ENCODE measurements at places on chromosomes 16 and 17. TPM values are rescaled to one million over a fixed set of nuclear protein-coding genes. Genes with fewer than 3 reads are reported as not detected.

MSI2 gene
- polyA plus RNA-seq: 46.1 TPM

SMCR8 gene
- polyA plus RNA-seq: 17.9 TPM

SPATA32 gene
- polyA plus RNA-seq: 0.24 TPM

TNFRSF17 gene
- not detected for polyA plus RNA-seq

RTN4RL1 gene
- 0.45 TPM for polyA plus RNA-seq

HS3ST3A1 gene
- polyA plus RNA-seq: 0.27 TPM

SLX1B gene
- polyA plus RNA-seq: 61.3 TPM

CDRT15 gene
- polyA plus RNA-seq: 0.34 TPM

CLDN7 gene
- 250 TPM for polyA plus RNA-seq

COX6A2 gene
- polyA plus RNA-seq: 7.8 TPM

NPIPA8 gene
- polyA plus RNA-seq: 0.21 TPM

LRRC46 gene
- polyA plus RNA-seq: 1.5 TPM

NAGPA gene
- 19.3 TPM for polyA plus RNA-seq

FLYWCH1 gene
- 22.0 TPM for polyA plus RNA-seq

RASL10B gene
- 2.9 TPM for polyA plus RNA-seq

DNA sequence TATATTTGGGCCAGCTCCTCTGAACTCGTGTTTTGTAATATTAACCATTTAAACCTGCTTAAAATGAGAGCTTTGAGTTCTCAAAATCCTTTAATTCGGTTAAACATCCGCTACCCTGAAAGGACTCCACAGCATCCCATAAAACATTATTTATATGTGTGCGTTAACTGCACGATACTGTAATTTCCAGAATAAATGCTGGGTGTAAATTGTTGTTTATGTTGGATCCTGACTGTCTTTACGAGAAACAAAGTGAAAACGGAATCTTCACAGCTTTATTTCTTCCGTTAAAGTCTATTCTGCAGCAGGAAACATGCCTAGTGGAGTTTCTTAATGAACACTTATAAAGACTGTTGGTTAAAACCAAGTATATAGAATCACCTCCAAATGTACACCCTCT lies 143.4 kb downstream of the SNX11 start:
- no peak for DNase-seq

- DNase-seq: no peak
Observed at GRCh38 chr17:48013876-48014594, 23.6 kb downstream of the COPZ2 start.

DNA sequence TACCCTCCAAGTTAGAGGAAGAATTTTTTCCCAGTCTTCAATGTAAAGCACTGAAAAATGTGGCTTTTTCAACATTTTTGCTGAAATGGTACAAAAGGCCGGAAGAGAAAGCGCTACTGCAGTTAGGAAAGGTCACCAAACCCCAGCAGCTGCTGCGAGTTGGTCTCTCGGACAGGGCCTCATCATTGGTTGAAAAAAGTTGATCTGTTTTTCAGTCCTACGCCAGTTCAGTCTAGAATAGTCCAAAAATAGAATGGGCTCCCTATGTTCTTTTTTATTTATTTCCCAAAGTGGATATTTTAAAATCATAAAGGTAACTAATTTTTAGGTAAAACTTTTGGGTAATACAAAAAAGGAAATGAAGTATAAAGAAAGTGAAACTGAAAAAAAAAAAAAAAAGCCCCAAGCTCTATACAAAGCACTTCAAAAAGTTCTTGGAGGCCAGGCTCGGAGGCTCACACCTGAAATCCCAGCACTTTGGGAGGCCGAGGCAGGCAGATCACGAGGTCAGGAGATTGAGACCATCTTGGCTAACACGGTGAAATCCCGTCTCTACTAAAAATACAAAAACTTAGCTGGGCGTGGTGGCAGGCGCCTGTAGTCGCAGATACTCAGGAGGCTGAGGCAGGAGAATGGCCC lies 17.4 kb downstream of the ADAP2 start:
- no peak for DNase-seq

DNA sequence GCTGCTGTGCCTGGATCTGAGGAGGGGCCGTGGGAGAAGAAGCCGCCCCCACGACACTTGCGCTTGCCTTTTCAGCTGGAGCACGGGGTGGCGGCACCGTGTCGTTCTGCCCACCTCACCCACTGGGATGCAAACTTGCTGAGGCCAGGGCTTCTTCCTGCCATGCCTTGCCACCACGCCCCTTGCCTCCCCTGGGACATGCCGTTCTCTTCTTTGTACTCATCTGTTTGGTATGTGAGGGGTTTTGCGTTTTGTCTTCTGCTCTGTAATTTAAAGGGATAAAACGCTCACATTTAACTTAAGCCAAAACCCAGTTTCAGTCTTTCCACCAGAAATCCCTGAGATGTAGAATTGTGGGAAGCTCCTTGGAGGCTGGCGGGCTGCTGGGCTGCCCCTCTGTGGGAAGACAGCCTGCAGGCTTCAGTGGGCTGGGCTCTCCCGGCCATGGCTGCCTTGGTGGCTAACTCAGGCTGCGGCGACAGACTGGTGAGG lies 180.2 kb downstream of the RPTOR start:
- DNase-seq: no peak

DNA sequence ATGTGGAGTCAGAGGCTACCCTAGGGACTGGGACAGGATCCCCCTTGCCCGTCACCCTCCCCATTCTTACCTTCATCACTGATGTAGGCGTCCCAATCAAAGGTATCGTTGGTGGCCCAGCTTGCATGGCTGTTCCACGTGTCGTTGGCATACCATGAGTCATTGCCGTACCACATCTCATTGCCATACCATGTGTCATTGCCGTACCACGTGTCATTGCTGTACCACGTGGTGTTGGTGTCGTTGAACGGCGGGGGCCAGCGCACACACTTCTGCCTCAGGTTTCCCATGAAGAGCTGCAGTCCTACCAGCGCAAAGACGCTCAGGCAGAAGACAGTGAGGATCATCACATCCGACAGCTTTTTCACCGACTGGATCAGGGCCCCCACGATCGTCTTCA lies 4.8 kb downstream of the SCN4A start:
- DNase-seq: no peak

GRCh38 chr17:32126325-32126724 lies 16.0 kb upstream of the RHOT1 start:
- no peak for DNase-seq

- no peak for DNase-seq
Observed at GRCh38 chr16:80459331-80459777, 81.4 kb upstream of the DYNLRB2 start.

GRCh38 chr17:17950806-17951205 lies 21.4 kb downstream of the TOM1L2 start:
- no peak for DNase-seq

DNA sequence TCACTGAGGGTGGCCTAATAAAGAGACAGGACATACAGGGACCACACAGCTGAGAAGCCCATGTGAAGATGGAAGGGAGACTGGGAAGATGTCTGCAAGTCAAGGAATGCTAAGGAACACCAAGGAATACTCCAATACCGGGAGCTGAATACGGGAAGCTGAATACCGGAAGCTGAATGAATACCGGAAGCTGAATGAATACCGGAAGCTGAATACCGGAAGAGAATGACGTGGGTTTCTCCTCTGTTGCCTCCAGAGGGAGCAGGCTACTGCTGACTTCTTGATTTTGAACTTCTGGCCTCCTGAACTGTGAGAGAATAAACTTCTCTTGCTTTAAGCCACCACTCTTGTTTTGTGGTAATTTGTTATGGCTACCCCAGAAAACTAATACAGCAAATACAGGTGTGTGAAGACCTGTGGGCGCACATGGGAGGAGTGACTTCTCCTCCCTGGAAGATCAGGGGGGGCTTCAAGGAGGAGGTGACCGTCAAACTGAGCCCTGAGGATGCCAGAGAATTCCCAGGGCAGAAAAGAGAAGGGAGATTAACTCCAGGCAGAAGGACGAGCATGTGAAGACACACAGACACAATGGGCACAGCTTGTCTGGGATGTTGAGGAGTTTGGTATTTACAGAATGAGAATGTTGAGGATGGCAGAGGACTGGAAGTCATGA lies 259.9 kb downstream of the IRF8 start:
- no peak for DNase-seq

- DNase-seq: peak; percentile 85
Observed at GRCh38 chr16:1979271-1980029, 1.8 kb downstream of the NOXO1 start.

- no peak for DNase-seq
Observed at GRCh38 chr17:39108461-39109375, 42.7 kb downstream of the PLXDC1 start.

DNA sequence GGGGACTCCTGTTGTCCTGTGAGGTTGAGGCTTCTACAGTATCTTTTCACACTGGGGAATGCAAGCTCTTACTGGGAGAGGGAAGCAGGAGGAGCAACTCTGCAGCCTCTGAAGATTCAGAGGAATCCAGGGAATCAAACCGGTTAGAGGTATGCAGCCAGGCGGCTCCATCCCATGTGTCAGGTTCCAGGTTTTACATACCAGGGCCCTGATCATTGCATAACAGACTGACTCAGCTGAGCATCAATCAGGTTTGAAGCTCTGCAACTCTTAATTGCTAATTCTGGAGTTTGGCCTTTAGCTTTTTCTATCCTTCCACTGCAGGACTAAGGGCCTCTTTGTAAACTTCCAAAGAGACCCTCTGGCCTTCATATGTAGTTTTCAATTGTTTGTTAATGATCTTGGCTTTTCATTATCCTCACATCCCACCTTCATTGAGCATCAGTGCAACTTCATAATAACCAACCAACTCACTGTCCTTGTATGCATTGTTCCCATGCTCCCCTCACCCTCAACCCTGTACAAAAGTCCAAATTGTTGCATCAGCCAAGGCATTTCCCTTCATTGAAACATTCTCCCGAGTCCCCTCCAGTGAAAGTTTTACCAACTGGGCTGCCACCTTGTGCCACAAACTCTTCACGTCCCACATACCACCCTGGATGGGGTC lies 59.7 kb upstream of the DHX40 start:
- DNase-seq: no peak

- DNase-seq: no peak
Observed at GRCh38 chr16:6558126-6558525, 774.5 kb upstream of the RBFOX1 start.

DNA sequence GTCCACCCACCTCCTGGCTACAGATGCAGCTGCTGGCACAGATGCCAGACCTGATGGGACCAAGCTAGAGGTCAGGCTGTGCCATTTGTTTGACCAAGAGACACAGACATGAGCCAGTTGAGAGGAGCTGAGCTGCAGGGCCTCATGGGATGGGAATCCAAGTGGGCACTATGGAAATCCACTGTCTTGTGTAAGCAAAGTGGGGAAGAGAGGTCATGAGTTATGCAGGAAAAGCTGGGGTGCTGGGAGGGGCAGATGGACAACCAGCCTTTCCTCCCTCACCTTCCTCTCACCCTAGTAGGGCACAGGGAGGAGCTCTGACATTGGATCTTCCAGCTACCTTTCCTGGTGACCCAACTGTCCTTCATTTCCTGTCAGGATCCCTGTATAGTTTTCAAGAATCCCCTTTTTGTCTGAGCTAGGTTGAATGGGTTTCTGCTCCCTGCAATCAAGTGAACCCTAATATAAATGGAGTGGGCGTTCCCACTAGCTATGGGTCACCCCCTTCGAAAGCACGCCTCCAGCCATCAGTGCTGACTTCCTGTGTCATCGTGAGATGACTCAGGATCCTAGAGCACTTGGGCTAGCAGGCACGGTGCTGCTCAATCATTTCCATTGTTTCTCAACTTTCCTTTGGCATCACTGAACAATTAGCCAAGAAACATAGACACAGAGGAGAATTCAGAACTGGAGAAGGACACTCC lies 13.6 kb downstream of the ATPAF2 start:
- DNase-seq: no peak

All from large intestine (tissue), 12 donors.